ENCODE measurements at places on chromosomes 7 and 10.

DNA sequence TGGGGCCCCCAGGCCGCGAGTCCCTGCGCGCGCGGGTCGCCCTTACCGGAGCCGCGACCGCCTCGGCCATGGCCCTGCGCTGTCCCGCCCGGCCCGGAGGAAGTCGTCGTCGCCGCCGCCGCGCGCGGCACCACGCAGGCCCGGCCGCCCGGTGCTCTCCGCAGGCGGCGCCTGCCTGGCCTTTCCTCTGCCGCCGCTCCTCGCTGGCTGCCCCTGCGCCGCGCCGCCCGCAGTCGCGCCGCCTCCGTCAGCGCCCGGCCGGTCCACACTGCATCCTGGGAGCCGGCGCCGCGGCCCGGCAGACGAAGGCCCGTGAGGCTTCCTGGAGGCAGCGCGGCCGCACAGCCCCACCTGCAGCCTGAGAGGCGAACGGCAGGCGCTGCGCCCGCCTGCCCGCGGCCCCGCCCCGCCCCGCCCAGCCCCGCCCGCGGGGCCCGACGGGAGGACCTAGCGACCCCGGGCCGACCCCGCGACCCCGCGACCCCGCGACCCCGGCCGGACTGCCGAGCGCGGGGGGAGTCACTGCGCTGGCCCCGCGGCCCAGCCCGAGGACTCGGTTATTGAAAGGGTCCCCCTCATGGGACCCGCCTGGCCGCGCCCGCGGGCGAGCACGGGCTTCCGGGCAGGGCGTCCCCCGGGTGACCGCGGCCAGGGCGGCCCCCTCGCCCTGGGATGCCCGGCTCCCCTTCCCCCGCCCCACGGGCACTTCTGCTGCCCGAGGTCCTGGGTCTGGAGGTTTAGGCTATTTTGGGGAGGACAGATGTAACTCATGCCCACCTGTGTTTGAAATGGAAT, at the start of gene ZNF746:
TSS of gene ZNF746 (minus strand) at position 343 of the 795 bp plus-strand sequence. CDS start at position 70, 273 bp downstream.
- DNase-seq, result peak; percentile 67

DNA sequence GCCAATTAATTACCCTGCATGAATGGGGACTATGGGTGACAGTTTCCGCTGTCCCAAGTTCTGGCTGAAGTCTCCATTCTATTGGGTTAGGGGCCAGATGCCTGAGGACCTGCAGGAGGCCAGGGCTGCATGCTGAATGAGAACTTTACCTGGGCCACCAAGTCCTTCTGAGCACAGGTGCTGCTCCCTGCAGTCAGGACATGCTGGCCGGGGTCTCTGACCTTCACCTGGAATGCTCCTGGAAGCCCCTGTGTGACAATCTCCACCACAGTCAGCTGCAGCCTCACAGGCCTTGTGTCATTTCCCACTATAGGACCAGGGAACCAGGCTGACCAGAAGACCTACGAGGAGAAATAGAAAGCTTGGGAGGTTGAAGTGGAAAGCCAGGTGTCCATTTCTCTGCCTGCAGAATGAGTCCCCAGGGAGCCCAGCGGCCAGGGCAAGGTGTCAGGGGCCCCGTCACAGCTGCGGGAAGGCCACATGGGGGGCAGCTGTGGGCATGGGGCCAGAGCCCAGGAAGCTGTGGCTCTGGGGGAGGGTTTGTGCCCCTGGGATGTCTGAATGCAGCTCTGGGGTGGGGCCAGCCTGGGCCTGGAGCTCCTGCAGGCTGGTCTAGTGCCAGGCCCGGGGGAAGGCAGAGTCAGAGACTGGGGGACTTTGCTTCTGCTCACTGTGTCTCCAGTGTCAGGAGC, 5.6 kb upstream of the GIMAP8 start:
- no peak for DNase-seq

- DNase-seq, result no peak
Observed at GRCh38 chr7:158357898-158358821, 229.5 kb downstream of the PTPRN2 start.

GRCh38 chr10:122875843-122876466, 3.4 kb downstream of the FAM24B start:
- DNase-seq, result no peak

DNA sequence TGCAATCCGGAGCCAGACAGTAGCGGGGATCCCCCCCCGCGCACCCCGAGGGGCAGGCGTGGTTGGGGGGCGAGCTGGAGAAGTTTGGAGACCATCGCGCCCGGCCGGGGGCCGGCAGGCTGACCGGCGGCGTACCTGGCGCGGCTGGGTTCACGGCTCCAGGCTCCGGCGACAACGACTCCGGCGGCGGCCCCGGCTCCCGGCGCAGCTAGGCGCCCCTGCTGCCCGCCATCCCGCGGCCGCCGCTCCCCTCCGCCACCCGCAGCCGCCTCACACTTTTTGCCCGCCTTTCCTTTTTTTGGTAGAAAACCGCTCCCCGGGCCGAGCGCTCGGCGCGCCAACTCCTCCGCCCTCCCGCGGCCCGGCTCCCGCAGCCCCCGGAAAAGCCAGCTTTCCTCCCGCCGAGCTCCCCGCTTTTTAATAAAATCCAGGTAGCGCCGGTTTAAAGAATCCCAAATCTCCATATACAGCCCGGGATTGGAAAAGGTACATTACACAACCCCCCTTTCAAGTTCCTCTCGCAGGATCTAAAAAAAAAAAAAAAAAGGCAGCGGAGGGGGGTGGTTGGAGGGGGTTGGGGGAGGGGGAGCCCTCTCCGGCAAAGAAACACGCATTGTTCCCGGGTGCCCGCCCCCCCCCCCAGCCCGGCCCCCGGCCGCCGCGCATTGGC, at the start of gene TNRC18:
TSS of gene TNRC18 (minus strand) at position 529 of the 670 bp plus-strand sequence. CDS start 2,588 bp downstream, outside the sequence.
- no peak for DNase-seq

- no peak for DNase-seq
Observed at GRCh38 chr10:118584181-118584954, 11.1 kb downstream of the PRLHR start.

- DNase-seq, result no peak
Observed at GRCh38 chr10:126437635-126438406, 49.5 kb upstream of the ADAM12 start.

- no peak for DNase-seq
Observed at GRCh38 chr10:69734416-69734796, 67.3 kb upstream of the COL13A1 start.

GRCh38 chr7:138924501-138925225, 56.5 kb downstream of the KIAA1549 start:
- no peak for DNase-seq

DNA sequence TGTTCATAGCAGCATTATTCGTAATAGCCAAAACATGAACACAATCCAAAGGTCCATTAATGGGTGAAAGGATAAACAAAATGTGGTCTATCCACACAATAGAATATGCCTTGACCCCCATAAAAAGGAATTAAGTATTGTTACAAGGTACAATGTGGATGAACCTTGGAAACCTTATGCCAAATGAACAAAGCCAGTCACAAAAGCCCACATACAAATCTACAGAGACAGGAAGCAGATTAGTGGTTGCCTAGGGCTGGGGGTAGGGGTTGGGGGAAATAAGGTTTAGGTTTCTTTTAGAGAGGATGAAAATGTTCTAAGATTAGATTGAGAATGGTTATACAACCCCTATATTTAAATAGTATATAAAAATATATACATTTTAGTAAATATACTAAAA, 34.8 kb downstream of the PIP4K2A start:
- DNase-seq, result no peak

GRCh38 chr7:17234398-17235031, 63.9 kb upstream of the AHR start:
- peak; percentile 83 for DNase-seq
